Right cardiac atrium (tissue), 5 donors: ENCODE measurements at places on chromosomes 12 and 14. TPM values are rescaled to one million over a fixed set of nuclear protein-coding genes. Genes with fewer than 3 reads are reported as not detected.

DNA sequence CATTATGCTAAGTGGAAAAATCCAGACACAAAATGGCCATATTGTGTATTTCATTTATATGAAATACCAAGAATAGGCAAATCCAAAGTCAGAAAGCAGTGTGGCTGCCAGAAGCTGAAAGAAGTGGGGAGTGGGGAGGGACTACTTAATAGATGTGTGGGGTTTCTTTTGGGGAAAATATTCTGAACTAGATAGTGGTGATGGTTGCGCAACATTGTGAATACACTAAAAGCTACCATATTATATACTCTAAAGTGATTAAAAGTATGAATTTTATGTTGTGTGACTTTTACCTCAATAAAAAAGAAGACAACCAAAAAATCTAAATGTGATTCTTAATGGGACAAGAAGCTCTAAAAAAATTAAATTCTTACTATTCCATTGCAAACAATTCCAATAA, 272.6 kb downstream of the DAD1 start:
- DNase-seq = no peak

GRCh38 chr12:115137812-115138521, 454.0 kb upstream of the TBX3 start:
- DNase-seq = peak; percentile 29

DNA sequence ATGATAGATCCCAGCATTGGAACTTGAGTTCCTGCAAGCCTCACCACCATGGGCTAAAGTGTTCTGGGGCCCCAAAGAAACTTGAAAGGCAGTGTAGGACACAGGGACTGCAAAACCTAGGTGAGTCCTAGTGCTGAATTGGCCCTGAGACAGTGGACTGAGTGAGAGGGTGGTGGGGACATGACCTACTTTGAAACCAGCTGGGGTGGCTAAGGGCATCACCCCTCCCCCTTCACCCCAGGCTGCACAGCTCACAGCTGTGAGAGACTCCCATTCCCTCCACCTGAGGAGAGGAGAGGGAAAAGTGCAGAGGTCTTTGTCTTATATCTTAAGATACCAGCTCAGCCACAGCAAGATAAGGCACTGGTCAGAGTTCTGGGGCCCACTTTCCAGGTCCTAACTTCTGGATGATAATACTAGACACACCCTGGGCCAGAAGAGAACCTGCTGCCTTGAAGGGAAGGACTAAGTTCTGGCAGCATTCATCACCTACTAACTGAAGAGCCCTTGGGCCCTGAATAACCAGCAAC, 62.5 kb downstream of the MAPKAPK5 start:
- DNase-seq = no peak

DNA sequence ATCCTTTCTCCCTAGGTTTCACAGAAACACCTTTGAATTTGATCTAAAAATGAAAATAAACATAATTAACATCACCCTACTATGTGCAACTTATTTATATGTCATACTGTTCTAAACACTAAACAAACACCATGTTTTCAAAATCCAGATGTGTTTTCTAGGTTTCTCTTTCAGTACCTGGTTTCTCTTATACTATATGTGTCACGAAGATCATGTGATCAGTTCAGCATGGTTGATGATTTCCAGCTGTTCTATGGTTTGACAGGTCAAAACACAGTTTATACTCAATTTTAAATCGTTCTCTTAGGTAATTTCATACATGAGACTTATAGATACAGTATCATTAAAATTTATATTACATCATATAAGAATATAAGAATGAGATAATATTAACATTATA, 373.1 kb downstream of the SOX5 start:
- DNase-seq = no peak

TSHR gene
- total RNA-seq = not detected

CLEC14A gene
- 40.5 TPM for total RNA-seq

M6PR gene
- 107 TPM for total RNA-seq

LALBA gene
- not detected for total RNA-seq
